ENCODE measurements at places on chromosomes 11 and 22. TPM values are rescaled to one million over a fixed set of nuclear protein-coding genes. Genes with fewer than 3 reads are reported as not detected.

DNA sequence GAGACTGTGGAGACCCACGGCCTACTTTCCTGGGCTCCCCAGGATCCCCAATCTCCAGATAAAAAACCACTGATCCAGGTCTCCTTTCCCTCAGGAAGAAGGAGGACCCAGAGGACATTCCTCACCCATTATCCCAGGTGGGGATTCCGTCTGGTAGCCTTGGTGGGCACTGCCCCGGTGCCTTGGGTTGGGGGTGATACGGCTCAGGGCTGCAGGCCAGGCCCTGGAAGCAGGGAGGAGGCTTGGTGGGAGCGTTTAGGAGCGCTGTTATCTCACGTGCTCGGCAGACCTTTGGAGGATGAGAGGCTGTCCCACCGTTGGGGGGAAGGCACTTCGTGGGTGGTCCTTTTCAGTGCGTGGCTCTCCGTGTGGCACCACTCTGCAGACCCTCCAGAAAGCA lies 926.3 kb downstream of the BRD1 start:
- H3K4me1 ChIP-seq, result no peaks in the 10 kb centered on the region
- DNase-seq, result no peak
- H3K27me3 ChIP-seq, result no peaks in the 10 kb centered on the region
- H3K36me3 ChIP-seq, result no peaks in the 10 kb centered on the region
- no peak overlapping the region for H3K4me3 ChIP-seq

GRCh38 chr22:29116397-29117123 lies 43.7 kb downstream of the KREMEN1 start:
- no peaks in the 10 kb centered on the region for H3K27me3 ChIP-seq
- no peak for DNase-seq
- no peaks in the 10 kb centered on the region for H3K36me3 ChIP-seq
- no peak overlapping the region for H3K27ac ChIP-seq

DNA sequence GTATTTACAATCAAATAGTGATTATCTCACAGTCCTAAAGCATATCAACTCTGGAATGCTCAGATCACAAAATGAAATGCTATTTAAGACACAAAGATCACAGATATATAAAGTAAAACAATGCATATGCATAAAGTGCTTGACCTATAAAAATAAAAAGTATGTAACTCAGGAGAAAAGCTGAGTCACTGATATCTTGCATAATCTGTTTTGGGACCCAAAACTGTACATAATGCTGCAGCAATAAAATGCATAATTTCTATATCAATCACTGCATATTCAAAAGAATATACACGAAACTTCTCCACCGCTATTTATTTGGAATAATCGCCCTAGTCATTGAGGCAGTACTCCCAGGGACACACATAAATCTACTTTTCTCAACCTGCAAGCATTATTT lies 34.9 kb upstream of the GRIA4 start:
- no peak overlapping the region for H3K4me3 ChIP-seq
- H3K27me3 ChIP-seq, result no peaks in the 10 kb centered on the region
- H3K4me1 ChIP-seq, result no peaks in the 10 kb centered on the region
- no peaks in the 10 kb centered on the region for H3K36me3 ChIP-seq

SNRPD3 gene
- 93.3 TPM for total RNA-seq

MYBPC3 gene
- 0.17 TPM for total RNA-seq

All from esophagus muscularis mucosa (tissue), 4 donors.